ENCODE measurements at places on chromosomes 5 and 9. TPM values are rescaled to one million over a fixed set of nuclear protein-coding genes. Genes with fewer than 3 reads are reported as not detected.

Gene FBP2
- total RNA-seq, result not detected

Gene LECT2
- not detected for total RNA-seq

Gene FBP1
- 1.2 TPM for total RNA-seq

Gene CD180
- total RNA-seq, result not detected

Gene BTNL9
- total RNA-seq, result not detected

Gene SH3TC2
- total RNA-seq, result not detected

Gene NEURL1B
- total RNA-seq, result 0.18 TPM

- DNase-seq, result no peak
- peaks cover 12% of the 10 kb centered on the region for H3K4me1 ChIP-seq
- H3K36me3 ChIP-seq, result peaks cover 59% of the 10 kb centered on the region
- H3K4me3 ChIP-seq, result no peak overlapping the region
- H3K27ac ChIP-seq, result no peak overlapping the region
These were observed 17.7 kb downstream of the JAK2 start for GRCh38 chr9:5002811-5003210.

- no peak overlapping the region for H3K27ac ChIP-seq
- no peak overlapping the region for H3K4me3 ChIP-seq
- no peak for DNase-seq
These were observed 4.8 kb downstream of the NKD2 start for GRCh38 chr5:1013238-1013947.

DNA sequence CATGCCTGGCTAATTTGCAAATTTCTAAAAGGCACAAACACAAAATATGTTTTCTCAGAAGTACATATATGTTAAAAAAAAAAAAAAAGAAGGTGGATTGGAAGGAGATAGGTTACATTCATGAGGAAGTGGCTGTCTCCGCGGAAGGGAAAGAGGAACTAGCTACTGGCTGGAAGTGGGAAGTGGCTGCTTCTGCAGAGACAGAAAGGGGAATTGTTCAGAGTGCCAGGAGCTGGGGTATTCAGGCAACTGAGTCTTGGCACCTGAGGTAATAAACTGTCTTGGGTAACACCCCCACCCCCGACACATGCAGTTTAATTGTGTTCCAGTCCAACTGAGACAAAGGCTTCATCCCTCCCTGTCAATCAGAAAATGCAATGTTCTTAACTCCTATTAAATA lies 45.6 kb downstream of the S1PR3 start:
- no peak for DNase-seq
- no peak overlapping the region for H3K27ac ChIP-seq
- peaks cover 26% of the 10 kb centered on the region for H3K27me3 ChIP-seq
- H3K36me3 ChIP-seq, result no peaks in the 10 kb centered on the region
- H3K4me3 ChIP-seq, result no peak overlapping the region

DNA sequence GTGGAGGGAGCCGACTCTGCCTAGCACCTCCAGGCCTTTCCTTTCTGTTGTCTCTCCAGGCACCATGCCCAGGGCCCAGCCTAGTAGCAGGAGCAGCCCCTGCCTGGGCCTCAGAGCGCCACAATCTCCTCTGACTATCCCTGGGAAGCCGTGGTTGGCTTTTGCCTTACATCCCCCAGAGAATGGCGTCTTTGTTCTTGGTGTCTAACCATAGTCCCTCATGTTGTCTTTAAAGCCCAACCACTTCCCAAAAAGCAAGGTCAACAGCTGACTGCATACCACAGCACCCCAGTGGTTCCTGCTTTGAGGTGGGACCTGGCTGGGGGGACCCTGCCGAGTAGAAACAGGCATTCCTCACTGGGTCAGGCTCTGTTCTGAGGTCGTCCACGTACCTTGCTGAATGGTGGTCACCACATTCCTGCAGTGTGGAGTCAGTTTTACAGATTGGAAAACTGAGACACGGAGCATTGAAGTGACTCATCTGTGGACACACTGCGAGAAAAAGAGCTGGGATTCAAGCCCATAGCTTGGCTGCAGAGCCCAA lies 13.7 kb upstream of the CERCAM start:
- no peaks in the 10 kb centered on the region for H3K4me1 ChIP-seq
- H3K27me3 ChIP-seq, result peaks cover 23% of the 10 kb centered on the region
- H3K27ac ChIP-seq, result no peak overlapping the region
- H3K36me3 ChIP-seq, result no peaks in the 10 kb centered on the region

DNA sequence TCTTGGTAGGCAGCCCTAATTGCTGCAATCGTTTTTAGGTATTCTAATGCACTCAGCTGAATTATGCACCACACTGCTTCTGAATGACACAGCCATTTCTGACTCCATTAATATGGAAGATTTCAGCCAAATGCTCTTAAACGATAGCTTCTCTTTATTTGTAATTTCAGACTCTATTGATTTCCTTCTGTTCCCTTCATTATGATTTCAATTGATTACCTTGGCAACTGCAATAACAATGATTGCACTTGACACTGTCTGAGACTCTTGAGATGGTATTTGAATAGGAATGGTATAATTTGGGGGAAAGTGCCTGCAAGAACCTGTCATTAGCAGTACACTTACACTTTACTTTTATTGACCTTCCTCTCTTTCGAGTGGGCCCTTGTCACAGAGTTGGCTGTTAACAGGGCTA lies 296.1 kb upstream of the DMAC1 start:
- no peaks in the 10 kb centered on the region for H3K27me3 ChIP-seq
- no peaks in the 10 kb centered on the region for H3K36me3 ChIP-seq
- no peaks in the 10 kb centered on the region for H3K4me1 ChIP-seq

DNA sequence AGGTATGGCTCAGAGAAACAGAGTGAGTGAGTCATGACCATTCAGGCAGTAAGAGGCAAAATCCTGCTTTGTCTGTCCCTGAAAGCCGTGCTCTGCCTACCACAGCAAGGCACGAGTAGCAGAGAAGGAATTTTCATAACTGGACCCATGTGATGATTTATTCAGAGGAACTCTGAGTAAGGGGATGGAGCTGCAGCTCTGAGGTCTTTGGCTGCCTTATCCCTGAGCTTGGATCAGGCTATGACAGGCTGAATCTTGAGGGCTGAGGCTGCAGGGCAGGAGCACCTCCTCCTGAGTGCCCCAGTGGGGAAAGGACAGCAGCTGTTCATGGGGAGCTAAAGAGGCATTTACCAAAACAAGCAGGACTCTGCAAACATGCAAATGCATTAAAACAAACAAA lies 183.4 kb downstream of the PAPPA start:
- DNase-seq, result no peak
- H3K27ac ChIP-seq, result no peak overlapping the region
- peaks cover 14% of the 10 kb centered on the region for H3K27me3 ChIP-seq
- no peak overlapping the region for H3K4me3 ChIP-seq
- no peaks in the 10 kb centered on the region for H3K36me3 ChIP-seq

DNA sequence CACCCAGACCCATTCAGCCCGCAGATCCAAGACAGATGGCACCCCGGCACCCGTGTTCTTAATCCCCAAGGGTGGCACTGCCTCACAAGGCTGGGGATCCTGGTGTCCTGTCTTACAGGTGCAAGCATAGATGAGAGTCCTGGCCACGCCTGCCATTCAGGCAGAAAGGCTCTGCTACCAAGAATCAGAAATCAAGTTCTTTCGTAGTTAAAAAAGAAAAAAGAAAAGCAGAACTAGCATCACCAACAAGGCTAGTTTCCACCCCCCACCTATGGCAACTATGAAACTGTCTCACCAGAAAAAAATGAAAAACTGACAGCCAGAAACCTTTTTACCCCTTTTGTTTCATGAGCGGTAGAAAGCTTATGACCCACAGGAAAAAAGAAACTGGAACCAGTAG lies 170.4 kb downstream of the SYK start:
- H3K36me3 ChIP-seq, result no peaks in the 10 kb centered on the region
- H3K4me3 ChIP-seq, result no peak overlapping the region
- DNase-seq, result no peak
- H3K4me1 ChIP-seq, result peaks cover 6% of the 10 kb centered on the region
- H3K27ac ChIP-seq, result no peak overlapping the region

DNA sequence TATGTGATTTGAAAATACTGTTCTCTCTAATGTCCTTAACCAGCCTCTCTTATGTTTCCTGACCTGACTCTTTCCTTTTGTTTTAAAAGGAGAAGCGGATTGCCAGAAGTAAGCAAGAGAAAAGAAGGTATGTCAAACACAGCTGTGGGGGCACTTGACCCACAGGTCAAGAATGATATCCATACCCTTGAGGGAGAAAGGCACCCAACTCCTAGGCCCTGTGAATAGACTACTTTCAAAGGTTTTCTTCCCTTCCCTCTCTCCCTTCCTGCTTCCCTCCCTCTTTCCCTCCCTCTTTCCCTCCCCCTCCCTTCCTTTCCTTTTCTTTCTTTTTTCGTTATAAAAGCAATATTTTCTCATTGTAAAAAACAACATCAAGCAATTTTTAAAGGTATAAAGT lies 306.8 kb downstream of the TRPM3 start:
- H3K4me1 ChIP-seq, result no peaks in the 10 kb centered on the region
- H3K27ac ChIP-seq, result no peak overlapping the region
- peaks cover 4% of the 10 kb centered on the region for H3K27me3 ChIP-seq

DNA sequence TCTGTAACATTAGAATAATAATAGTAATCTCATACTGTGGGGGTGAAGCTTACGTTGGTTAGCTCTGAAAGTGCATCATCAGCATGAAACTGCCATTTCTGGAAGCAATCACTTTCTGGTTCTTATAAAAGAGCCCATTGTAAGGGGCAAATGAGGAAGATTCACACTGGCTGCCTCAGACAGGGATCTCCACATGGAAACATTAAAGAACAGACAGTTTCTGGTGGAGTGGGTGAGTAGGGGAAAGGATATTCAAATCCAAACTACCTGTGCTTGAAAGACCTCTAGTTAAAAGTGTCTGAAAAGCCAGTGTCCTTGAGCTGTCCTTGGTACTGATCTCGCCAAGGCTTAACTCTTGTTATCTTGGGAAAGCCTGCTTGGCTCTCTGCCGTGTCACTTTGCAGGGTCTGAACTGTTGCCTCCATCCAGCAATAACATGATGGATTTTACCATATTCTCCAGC lies 19.1 kb upstream of the SLC31A2 start:
- peak; percentile 24 for DNase-seq
- no peaks in the 10 kb centered on the region for H3K4me1 ChIP-seq
- H3K4me3 ChIP-seq, result no peak overlapping the region
- H3K36me3 ChIP-seq, result no peaks in the 10 kb centered on the region
- peaks cover 23% of the 10 kb centered on the region for H3K27me3 ChIP-seq
- H3K27ac ChIP-seq, result no peak overlapping the region

GRCh38 chr5:152086668-152087067 lies 162.0 kb upstream of the GLRA1 start:
- H3K27me3 ChIP-seq, result no peaks in the 10 kb centered on the region
- H3K4me3 ChIP-seq, result no peak overlapping the region
- DNase-seq, result no peak
- no peaks in the 10 kb centered on the region for H3K4me1 ChIP-seq
- no peaks in the 10 kb centered on the region for H3K36me3 ChIP-seq

DNA sequence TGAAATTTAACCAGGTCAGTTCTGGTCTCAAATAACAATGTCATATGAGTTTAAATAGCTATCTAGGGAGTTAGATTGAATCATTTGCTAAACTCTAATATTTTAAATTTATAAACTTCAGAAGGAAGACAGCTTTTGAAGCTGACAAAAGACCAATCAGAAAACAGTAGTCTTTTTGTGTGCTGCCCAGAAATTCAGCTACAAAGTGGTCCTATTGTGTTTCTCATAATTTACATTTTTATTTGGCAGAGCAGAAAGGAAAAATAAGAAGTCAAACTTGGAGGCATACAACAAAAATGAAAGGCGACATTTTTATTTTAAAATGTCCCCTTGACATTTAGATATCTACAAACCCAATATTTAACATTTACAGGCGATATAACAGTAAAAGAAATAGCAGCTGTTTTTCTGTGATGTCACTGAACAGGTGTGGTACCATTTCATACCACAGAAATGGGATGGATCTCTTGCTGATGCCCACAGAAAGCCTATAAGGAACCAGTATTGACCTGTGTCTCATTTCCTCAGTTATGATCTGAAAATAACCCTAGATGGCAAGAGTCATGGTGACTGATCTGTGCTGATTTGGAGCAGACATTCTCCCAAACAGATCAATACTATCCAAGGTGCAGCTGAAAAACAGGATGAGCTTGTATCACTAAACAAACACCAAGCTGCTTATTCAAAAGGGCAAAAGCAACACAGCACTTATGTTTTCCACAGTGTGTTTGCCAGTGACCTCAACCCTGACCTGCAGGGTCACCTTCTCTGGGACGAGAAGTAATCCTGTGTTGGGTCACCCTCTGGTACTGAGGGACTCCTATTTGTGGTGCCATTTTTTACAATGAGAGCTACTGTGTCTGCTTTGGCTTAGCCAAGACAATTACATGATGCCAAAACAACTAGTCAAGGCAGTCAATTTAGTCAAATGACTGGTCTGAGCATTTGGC lies 3.6 kb upstream of the FST start:
- no peak for DNase-seq
- peaks cover 22% of the 10 kb centered on the region for H3K4me1 ChIP-seq
- H3K36me3 ChIP-seq, result no peaks in the 10 kb centered on the region
- H3K27me3 ChIP-seq, result peaks cover 52% of the 10 kb centered on the region
- H3K4me3 ChIP-seq, result no peak overlapping the region

GRCh38 chr5:98624145-98624880 lies 149.2 kb upstream of the RGMB start:
- H3K36me3 ChIP-seq, result no peaks in the 10 kb centered on the region
- H3K4me3 ChIP-seq, result no peak overlapping the region
- H3K4me1 ChIP-seq, result no peaks in the 10 kb centered on the region
- no peak for DNase-seq

- H3K4me3 ChIP-seq, result no peak overlapping the region
- peaks cover 13% of the 10 kb centered on the region for H3K27me3 ChIP-seq
- no peaks in the 10 kb centered on the region for H3K36me3 ChIP-seq
- H3K27ac ChIP-seq, result no peak overlapping the region
- peaks cover 14% of the 10 kb centered on the region for H3K4me1 ChIP-seq
- no peak for DNase-seq
These were observed 94.5 kb downstream of the LMX1B start for GRCh38 chr9:126708178-126708577.

GRCh38 chr5:56565283-56565615 lies 250.1 kb upstream of the MAP3K1 start:
- H3K4me1 ChIP-seq, result no peaks in the 10 kb centered on the region
- no peak overlapping the region for H3K27ac ChIP-seq
- no peak overlapping the region for H3K4me3 ChIP-seq
- DNase-seq, result no peak
- H3K36me3 ChIP-seq, result no peaks in the 10 kb centered on the region

- H3K36me3 ChIP-seq, result no peaks in the 10 kb centered on the region
- H3K4me3 ChIP-seq, result no peak overlapping the region
- H3K27me3 ChIP-seq, result peaks cover 2% of the 10 kb centered on the region
These were observed 60.3 kb downstream of the DUSP1 start for GRCh38 chr5:172710676-172711075.

Measured in activated CD8-positive, alpha-beta T cell treated with anti-CD3 and anti-CD28 coated beads for 36 hours (primary cell).